ENCODE measurements at places on chromosomes 3 and 15. TPM values are rescaled to one million over a fixed set of nuclear protein-coding genes. Genes with fewer than 3 reads are reported as not detected.

DNA sequence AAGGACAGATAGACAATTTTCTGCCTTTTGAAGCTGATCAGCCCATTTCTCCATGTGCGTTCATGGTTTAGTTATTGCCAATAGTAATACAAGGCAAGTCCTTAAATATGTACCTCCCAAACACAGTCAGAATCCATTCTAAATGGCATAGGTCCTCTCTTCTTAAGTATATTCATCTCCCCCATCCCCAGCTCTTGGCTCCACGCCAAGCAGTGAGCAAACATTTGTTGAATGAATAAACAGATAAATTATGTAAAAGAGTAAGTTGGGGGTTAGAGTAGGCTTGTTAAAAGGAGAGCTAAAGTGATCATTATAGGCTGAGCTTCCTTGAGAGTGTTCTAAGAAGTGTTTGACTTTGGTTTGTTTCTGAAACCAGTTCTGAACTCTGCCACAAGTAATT, 241.3 kb downstream of the ITPR1 start:
- no peak overlapping the region for H3K27ac ChIP-seq
- H3K4me1 ChIP-seq, result peaks cover 12% of the 10 kb centered on the region
- no peak for DNase-seq
- H3K27me3 ChIP-seq, result peaks cover 3% of the 10 kb centered on the region
- peaks cover 6% of the 10 kb centered on the region for H3K36me3 ChIP-seq

The IL17RB gene
- 0.78 TPM for total RNA-seq

DNA sequence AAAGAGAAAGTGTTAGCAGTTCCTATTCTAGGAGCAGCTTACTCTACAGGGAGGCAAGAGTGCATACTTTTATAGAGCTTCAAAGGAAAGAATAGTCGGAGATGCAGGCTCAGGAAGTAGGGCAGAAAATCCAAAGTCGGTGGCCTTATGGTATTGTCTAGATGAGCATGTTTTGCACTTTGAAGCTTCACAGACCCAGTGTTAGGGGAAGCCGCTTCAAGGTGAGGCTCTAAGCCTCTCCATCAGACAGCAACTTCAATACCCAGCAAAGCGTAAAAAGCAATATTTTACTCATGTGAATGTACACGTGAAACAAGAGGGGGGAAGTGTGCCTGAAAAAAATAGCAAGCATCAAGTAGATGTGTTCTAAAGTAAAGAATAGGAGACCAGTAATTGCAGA, 125.6 kb upstream of the RASGRP1 start:
- no peak overlapping the region for H3K4me3 ChIP-seq
- H3K27ac ChIP-seq, result no peak overlapping the region
- no peaks in the 10 kb centered on the region for H3K36me3 ChIP-seq
- DNase-seq, result no peak

- no peak overlapping the region for H3K27ac ChIP-seq
- H3K4me1 ChIP-seq, result peaks cover 5% of the 10 kb centered on the region
- no peaks in the 10 kb centered on the region for H3K36me3 ChIP-seq
- peaks cover 2% of the 10 kb centered on the region for H3K27me3 ChIP-seq
Observed at GRCh38 chr15:70353606-70354345, 256.1 kb upstream of the TLE3 start.

Data from glutamatergic neuron (in vitro differentiated cells).